ENCODE measurements at places on chromosomes 12 and 14.

- DNase-seq: no peak
These were observed 2.9 kb downstream of the MYL2 start for GRCh38 chr12:110917467-110917866.

DNA sequence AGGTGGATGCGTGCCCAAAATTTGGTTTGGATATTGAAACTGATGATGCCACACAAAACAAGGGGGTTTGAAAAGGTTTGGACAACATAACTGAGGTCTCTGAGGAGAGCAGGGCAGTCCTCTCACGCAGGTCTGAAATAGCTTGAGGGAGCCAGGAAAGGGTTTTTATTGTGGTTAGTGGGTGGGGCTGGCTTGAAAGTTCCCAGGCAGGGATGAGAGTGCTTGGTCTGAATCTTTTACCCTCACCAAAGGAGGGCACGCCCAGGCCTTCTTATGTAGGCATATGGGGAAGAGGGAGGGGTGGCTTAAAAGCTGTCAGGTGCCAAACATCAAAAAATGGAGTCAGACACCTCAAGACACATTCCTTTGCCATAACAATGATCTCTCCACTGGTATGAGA is 493.1 kb upstream of the CCDC196 start:
- no peak for DNase-seq

- no peak for DNase-seq
These were observed 26.0 kb upstream of the PRPF39 start for GRCh38 chr14:45057881-45058364.

DNA sequence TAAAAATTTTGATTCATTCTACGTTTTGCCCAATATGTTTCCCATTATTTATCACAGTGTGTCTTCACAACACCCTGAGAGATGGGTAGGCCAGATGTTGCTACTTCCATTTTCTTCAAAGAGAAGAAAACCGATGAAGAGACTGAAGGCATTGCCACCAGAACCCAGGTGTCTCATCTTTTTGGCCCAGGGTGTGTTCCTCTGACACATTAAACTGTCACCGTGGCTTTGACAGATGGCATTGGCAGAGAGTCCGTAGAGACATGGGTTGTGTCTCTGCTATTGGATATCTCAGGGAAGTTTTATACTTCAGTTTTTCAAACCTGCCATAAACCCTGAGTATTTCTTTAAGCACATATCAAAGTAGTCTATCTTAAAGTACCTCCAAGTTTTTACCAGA is 11.3 kb upstream of the NUDT4 start:
- no peak for DNase-seq

GRCh38 chr14:58296726-58297125 is 1.6 kb upstream of the ARID4A start:
- DNase-seq: no peak
